ENCODE measurements at places on chromosomes 4 and X.

DNA sequence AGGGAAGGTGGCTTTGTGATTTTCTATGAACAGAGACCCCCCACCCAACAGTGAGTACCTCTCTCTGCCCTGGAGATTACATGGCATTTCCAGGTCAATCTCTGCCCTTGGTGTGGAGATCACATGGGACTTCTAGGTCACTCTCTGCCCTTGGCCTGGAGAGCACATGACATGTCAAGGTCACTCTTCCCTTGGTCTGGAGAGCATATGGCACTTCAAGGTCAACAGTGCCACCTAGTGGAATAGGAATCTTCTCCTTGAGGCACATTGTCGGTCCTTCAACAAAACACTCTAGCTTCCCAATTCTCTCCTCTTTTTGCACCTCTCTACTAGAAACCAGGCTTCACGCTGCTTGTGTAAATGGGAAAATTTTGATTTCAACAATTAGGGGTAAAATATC is 66.2 kb upstream of the TACR3 start:
- no peak for DNase-seq

DNA sequence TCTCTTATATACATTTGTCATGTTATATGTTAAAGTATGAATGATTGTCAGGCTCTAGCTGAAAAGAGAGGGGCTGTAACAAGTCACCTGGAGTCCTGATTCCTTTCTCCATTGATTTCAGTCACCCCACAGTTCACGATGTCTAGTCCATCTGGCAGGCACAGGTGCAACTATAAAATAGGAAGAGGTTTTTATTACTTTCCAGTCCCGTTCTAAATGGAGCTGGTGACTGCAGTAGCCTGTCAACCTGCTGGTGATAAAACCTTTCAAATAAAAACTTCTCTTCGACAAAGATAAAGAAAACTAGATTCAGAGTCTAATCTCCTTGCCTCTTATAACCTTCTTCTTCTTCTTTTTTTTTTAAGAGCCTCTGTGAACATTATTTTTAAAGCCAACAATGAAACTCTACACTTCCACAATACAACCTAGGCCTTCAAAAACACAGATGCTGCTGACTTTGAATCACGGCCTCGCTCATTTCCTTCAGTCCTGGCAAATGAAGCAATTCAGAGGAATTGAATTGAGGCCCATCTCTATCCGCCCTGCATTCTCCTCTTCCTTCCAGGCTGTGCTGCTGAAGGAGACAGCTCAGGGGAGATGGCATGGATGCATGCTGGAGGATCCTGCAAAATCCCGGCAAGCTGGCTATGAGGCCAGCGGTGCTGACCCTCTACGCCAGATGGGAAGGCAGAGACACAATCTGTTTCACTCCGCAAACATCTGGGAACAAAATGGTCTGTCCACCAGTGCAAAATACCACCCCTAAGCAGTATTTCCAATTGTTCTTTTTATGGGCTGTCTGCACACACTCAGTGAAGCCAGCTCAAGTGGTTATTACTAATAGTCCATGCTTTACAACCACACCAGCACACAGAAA is 27.3 kb upstream of the CDKN2AIP start:
- no peak for DNase-seq

DNA sequence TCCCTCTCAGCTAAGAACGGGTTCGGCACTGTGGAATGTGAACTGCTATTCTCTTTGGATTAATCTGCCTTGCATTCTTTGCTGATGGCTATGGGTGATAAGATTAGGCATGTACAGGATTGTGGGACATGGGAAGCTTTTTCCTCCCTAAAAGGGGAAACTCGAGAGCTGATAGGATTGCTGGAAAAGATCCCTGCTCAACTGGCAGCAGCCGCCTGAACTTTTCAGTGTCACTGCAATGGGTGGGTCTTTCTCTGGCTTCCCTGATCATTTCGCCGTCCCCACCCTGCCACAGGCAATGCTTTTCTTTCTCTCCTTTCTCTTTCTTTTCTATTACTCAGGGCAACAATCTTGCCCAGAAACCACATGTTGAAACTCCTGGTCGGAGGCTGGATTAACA is 20.5 kb downstream of the PAGE2 start:
- no peak for DNase-seq

- DNase-seq = no peak
Measured at GRCh38 chr4:167032871-167033270, 201.4 kb downstream of the SPOCK3 start.

DNA sequence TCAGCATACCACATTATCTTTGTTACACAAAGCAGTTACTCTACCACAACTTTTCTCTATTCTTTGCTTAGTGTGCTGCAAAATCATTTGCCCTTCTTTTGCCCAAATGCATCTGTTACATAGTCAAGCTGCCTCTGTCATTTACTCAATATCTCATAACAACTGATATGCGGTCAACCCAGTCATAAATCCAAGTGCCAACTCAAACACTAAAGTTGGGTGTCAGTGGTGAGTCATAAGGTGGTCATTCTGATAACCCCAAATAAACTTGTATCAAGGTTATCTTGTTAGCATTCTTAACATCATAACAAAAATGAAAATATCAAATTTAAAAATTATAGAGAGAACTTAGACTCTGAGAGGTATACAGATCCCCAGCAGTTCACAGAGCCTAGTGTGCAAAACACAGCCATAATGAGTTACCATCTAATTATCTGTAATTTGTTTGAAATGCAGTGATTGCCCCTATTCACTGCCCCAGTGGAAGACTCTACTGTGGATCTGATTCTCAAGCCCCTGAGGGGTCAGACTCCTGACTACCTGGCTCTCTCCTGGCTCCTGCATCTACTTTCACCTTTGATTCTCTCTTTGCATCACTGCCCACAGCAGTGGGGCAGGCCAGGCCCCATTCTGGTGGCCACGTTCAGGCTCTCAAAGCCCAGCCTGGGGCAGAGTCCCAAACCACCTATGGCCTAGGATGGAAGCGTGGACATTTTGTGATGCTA is 29.2 kb downstream of the TBC1D9 start:
- no peak for DNase-seq

DNA sequence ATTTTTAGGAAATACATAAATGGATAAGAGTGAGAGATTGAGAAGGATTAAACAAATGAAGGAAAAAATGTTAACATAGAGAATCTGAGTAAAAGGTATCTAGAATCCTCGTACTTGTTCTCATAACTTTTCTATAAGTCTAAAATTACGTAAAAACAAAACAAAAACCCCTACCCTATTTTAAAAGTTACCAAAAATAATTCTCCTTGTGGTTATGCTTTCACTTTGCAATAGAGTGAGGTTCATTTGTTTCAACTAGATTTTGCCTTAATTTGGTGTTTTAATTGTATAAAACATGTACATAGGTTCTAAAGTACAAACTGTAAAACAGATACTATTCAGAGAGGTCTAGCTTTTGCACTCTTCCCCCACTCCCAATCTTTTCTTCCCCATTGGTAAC is 3.8 kb upstream of the GPR34 start:
- no peak for DNase-seq

Data from stromal cell of bone marrow (primary cell).